ENCODE measurements at places on chromosomes 3 and 15.

- peak; percentile 34 for DNase-seq
These were observed 16.3 kb upstream of the JMJD7 start for GRCh38 chr15:41811432-41812195.

GRCh38 chr15:64630396-64631107 lies 144.8 kb downstream of the RBPMS2 start:
- no peak for DNase-seq

DNA sequence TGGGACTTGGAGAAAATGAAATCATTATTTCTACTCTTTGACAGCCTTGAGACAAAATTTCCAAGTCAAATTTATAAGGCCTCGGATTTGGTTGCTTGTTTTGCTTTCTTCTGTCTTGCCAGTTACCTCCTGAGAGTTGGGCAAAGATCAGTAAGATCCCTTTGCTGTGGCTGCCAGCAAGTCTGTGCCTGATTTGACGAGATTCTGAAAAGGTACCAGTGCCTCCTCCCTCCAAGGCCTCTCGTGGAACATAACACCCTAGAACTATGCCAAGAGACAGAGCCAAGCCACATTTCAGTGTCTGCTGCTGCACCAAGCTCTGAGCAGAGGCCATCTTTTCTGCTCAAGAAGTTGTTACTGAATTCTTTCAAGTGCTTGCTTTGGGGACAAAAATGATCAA lies 61.0 kb downstream of the GTPBP8 start:
- no peak for DNase-seq

DNA sequence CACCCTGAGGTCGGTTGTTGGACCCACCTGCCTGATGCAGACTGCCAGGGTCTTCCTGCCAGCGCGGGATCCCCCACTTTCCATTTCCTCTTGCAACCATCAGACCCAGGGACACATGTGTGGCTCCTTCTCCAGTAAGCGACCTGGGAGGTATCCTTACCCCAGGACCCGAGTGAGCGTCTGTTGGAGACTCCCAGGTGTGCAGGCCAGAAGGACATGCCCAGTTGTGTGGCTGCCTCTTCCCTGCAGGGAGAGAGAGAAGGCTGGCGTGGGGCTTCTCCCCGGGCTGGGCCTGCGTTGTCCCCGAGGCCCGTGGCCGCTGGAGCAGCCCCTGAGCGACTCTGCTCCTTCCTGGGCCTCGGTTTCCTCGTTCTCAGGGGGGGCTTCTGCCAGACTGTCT lies 56.8 kb downstream of the APBA2 start:
- DNase-seq, result no peak

- DNase-seq, result no peak
These were observed 82.0 kb downstream of the NR2E3 start for GRCh38 chr15:71892335-71892734.

DNA sequence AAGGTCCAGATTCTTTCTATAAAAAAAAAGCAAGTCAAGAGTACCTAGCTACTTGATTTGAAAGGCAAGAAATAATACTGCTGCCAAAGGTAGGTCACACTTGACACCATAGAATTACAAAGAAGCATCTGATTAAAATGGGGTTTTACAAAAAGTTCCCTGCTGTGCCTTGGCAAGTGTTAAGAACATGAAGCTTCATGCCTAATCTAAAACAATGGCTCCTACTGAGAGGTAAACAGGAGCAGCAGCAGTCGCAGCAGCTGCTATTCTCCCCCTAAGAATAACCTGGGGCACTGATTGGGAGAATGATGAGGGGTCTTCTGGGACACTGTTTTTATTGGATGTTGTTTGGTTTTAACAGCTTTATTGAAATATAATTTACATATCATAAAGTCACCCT lies 14.1 kb downstream of the UBP1 start:
- no peak for DNase-seq

DNA sequence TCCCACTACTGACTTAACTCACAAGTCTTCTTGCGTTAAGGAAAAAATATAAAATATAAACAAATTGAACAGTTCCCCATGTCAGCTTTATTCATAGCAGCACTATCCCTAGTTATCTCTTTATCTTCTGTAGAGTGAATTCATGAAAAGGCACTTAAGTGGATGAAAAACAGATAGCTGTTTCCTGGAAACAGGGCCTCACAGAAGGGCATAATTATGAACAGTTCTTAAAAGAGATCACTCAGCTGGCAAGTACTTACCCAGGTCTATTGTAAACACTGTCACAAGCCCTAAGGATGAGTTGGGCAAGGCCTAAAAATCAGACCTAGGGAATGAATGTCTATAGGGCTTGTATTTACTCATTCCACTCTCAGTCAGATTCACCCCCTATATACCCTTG lies 10.7 kb downstream of the MB21D2 start:
- no peak for DNase-seq

- no peak for DNase-seq
These were observed 242.6 kb upstream of the TOPAZ1 start for GRCh38 chr3:43998836-43999727.

DNA sequence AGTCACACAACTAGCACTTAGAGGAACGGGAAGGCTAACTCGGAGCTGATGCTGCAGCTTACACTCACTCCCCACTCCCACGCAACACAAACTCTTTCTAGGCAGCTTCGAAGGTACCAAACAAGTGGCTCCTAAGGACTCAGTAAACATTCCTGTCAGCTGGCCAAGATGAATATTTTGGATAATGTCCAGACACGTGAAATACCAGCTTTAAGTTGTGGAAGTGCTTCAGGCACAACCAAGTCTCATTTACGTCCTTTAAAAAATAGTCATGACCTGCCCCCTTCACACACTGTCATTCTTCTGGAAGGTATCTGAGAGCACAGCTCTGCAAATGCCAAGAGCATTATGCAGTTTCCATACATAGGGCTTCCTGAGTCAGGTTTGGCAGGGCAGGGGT lies 1005.9 kb upstream of the CFAP20DC start:
- DNase-seq, result no peak

DNA sequence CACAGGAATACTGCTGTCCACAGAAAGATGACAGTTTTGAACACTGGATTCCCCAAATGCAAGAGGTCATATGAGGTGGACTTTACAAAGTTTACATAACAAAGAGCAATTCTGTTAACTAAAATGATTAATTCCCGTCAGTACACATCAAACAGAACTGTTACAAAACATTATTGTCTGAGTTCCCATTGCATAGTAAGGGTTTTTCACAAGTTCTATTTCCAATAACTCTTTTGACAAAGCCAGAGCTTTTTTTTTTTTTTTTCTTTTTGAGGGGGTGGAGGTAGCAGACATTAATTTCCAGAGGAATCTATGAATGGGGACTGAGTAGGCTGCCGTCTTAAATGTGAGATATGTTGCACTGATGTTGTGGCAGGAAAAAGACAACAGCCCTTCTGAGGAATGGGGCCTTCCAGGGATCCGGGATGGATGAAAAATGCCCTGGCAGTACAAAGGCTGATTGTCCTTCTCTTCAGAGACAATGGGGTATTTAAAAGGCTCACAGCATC lies 178.1 kb upstream of the KBTBD8 start:
- no peak for DNase-seq

- no peak for DNase-seq
These were observed 243.5 kb downstream of the CLSTN2 start for GRCh38 chr3:140178482-140178881.

DNA sequence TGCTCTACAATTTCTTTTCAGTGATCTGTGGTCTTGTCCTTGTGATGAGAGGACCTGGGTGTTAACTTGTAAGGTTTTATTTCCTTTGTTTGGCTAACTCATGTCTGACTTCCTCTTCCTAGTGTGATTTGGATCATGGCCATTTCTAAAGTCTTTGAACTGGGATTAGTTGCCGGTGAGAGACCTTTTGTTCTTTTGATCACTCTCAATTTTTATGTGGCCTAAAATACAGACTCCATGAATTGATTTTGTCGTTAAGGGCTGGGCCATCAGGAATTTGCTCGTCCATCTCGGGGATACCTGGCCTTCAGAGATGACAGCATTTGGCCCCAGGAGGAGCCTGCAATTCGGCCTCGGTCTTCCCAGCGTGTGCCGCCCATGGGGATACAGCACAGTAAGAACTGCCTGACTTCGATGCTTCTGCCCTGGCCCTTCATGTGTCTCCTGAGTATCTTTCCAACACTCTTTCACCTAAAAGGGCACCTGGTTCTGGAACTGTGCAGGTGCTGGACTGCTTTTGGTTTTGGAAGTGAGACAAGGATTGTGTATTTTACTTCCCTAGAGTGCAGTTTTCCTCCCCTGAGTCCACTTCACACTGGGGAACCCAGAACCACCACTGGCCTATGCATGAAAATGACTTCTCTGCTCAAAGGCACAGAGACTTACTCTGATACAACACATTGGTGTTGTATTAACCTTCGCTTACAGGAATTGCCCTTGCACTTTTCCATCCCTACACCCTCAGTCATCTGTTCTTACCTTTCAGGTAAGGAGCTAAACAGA lies 13.1 kb upstream of the LRRC2 start:
- no peak for DNase-seq

GRCh38 chr3:32405155-32405554 lies 13.5 kb downstream of the CMTM7 start:
- no peak for DNase-seq

- DNase-seq, result no peak
These were observed 1024.4 kb upstream of the CADM2 start for GRCh38 chr3:83934192-83935021.

DNA sequence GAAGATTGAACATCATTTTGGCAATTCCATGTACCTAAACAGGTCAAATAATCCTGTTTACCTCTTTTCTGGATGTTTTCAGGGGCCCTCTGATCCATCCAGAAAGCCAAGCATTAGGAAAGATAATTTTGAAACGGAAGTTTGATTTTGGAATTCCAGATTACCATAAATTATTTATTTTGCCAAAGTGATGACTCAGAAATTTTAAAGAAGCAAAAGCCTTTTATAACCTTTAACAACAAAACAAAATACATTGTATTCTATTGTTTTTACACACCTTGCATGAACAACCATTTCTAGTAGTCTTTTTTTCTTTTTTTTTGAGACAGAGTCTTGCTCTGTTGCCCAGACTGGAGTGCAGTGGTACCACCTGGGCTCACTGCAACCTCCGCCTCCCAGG lies 32.0 kb upstream of the INO80 start:
- no peak for DNase-seq

DNA sequence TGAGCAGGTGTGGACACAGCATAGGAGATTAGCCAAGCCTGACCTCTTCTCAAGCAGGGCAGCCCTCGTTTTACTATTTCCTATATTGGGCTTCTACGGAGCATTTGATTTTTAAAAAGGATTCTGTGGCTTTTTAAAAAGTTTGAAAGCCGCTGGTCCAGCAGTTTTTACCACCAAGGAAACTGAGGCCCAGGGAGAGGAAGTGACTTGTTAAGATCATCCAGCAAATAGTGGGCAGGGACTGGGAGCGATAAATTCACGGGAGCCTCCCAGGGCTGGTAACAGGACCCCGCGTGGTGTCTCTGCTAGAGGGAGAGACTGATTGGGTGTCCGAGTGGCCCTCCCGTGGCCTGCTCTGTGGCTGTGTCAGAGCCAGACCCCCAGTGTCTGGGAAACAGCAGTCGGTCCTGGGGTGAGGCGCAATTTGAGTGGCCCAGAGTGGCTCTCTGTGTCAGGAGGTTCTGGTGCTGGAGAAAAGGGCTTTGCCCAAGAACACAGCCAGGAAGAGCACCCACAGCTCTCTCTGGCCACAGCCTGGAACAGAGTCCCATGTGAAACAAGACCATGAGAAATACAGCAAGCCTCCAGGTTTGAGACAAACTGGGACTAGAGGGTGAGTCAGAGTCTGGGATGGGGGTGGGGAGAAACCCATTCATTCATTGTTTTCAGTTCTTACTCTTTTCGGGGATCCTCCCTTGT lies 4.2 kb downstream of the FURIN start:
- DNase-seq, result no peak

GRCh38 chr3:171187706-171188290 lies 161.3 kb upstream of the SLC2A2 start:
- no peak for DNase-seq

- no peak for DNase-seq
These were observed 549.5 kb upstream of the ARRDC4 start for GRCh38 chr15:97410897-97411575.

- DNase-seq, result no peak
These were observed 6.3 kb downstream of the ADAMTS17 start for GRCh38 chr15:100335335-100335999.

DNA sequence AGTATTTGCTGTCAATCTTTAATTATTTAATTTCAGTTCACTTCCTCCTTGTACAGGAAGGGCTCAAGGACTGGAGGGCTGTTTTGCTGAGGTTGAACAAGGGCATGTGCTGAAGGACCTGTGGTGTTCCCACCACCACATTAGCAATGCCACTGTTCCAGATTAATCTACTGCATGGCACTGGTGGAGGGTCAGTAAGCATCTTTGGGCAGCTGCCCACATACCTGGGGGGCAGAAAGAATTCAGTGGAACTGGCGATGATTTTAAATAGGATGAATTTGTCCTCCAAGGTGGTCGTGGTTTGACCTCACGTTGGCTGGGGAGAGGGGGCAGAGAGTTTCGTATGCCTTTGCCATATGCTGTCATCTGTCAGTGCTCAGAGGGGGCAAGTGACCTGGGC lies 244.8 kb downstream of the TLE3 start:
- no peak for DNase-seq

DNA sequence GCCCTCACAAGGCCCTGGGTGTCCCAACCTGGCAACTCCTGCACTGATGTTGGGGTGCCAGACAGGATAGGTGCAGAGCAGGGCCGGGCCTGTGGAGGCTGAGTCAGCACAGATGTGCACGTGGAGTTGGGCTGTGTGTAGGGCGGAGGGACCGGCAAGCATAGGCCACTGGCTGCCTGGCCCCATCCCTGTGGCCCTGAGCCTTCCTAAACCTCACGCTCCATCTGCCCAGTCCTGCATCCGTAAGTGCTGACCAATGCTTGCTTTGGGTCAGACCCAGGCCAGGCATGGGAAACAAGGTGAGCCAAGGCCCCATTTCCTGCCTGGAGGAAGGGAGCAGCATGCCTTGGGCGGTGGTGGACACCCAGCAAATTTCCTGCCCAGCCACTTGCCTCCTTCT lies 5.8 kb upstream of the IQSEC1 start:
- no peak for DNase-seq

DNA sequence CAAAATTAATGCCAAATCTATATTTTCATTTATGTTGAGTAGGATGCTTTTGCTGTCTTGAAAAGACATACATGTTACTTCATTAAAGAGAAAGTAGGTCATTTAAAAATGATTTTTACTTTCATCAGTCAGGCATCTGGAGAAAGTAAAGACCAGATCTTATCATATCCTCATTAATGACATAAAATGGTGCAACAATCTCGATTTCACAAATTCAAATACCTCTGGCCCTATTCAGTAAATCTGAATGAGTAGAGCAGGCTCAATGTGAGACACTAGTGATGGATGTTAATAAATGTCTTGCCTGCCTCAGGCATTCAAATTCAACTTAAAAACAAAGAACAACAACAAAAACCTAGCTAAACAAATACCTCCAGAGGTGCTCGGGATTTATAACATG lies 714.1 kb downstream of the NAALADL2 start:
- DNase-seq, result no peak

DNA sequence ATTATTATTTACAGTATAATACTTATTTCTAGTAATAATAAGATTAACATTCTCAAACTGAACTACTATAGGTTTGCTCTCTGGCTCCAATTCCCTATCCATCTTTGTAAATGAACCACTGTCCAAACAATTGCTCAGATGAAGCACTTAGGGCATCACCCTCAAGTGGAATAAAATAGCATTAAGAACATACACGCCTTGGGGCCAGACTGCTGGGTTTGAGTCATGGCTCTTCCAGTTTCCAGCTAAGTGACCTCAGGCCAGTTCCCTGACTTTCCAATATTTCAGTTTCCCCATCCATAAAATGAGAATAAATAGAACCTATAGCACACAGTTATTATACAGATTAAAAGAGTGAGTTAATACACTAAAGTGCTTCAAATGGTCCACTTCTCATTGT lies 507.2 kb downstream of the MAGI1 start:
- DNase-seq, result no peak

Data from stimulated activated CD8-positive, alpha-beta memory T cell treated with anti-CD3 and anti-CD28 coated beads, Interleukin-15, amount 100 ng/mL, for 24 hours (primary cell).